ENCODE measurements at places on chromosomes 5 and 9.

GRCh38 chr5:167923396-167923795, 368.0 kb upstream of the WWC1 start:
- H3K27ac ChIP-seq: no peak overlapping the region
- H3K27me3 ChIP-seq: no peaks in the 10 kb centered on the region
- H3K4me3 ChIP-seq: no peak overlapping the region
- H3K4me1 ChIP-seq: no peaks in the 10 kb centered on the region
- no peaks in the 10 kb centered on the region for H3K36me3 ChIP-seq

DNA sequence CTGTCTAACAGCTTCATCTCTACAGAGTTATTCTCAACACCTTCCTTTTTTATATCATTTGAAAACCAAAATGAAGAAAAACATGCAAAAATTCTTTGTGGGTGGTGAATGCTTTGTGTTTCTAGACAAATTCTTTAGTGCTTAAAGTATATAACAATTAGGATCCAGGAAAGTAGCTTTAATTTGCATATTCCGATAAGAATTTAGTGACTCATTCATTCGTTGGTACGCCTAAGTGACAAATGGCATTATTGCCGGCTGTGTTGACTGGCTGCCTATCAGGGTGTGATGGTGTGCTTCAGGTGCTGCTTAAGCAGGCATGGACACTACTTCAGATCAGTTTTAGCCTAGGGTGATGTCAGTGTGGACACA, 35.2 kb downstream of the LMNB1 start:
- H3K4me1 ChIP-seq: peaks cover 22% of the 10 kb centered on the region
- H3K4me3 ChIP-seq: peak overlapping the region; percentile 43
- peak overlapping the region; percentile 96 for H3K27ac ChIP-seq
- no peak for DNase-seq
- H3K36me3 ChIP-seq: peaks cover 8% of the 10 kb centered on the region

DNA sequence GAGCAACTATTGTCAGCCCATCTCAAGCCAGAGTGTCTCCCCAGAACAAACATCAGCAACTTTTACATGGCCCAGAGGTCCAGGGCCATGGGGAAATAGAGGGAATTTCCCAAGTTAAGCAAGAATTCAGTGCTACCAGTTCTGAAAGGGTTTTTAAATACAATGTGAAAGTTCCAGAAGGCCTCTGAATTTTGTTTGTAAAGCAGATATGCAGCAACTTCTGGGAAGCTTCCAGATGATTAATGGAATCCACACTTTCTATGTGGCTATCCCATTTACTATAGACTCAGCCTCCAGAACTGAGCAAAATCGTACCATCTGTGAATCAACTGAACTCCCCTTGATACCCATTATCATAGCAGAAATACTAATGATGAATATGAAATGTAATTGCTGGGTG, 93.8 kb downstream of the FEM1C start:
- H3K27me3 ChIP-seq: no peaks in the 10 kb centered on the region
- H3K27ac ChIP-seq: no peak overlapping the region
- H3K36me3 ChIP-seq: no peaks in the 10 kb centered on the region
- no peaks in the 10 kb centered on the region for H3K4me1 ChIP-seq

- no peak overlapping the region for H3K4me3 ChIP-seq
- H3K36me3 ChIP-seq: peaks cover 1% of the 10 kb centered on the region
- H3K4me1 ChIP-seq: no peaks in the 10 kb centered on the region
- peaks cover 3% of the 10 kb centered on the region for H3K27me3 ChIP-seq
- H3K27ac ChIP-seq: no peak overlapping the region
Measured at GRCh38 chr5:32690153-32690552, 21.0 kb upstream of the NPR3 start.

DNA sequence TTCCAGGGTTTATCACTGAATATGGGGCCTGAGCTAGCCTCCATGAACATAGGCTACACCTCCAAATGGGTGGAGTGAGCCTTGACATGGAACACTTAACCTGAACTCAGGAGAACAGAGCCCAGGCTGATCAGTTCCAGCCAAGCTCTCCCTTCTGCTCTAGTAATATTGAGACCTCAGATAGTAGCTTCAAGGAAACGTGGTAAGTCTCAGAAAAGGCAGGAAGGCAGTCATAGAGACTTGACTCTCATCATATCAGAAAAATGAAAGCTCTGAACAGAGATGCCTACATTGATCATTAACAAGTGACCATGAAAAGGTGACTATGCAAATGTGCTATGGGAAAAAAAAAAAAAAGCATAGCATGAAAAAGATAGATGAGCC, 40.5 kb upstream of the MYO10 start:
- H3K36me3 ChIP-seq: peaks cover 2% of the 10 kb centered on the region
- H3K27ac ChIP-seq: no peak overlapping the region
- H3K4me1 ChIP-seq: no peaks in the 10 kb centered on the region
- no peak for DNase-seq

DNA sequence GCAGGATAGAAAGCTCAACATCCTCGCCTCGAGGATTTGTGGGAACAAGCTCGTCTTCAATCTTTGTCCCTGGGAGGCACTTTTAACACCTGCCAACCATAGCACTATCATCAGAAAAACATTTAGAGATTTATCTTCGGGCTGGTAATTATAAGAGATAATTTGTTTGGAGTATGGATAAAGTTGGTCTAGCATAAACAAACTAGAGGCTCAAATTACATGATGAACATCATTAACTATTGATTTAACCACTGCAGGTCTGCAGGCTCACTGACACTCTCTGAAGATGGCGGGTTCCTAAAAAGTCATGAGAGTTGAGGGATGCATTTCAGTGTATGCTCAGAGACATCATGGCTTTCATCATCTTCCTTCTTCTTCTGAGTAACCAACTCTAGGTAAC, 25.8 kb upstream of the PCA3 start:
- no peak for DNase-seq
- H3K27ac ChIP-seq: no peak overlapping the region
- H3K4me3 ChIP-seq: no peak overlapping the region
- H3K27me3 ChIP-seq: peaks cover 6% of the 10 kb centered on the region
- no peaks in the 10 kb centered on the region for H3K36me3 ChIP-seq

- H3K4me3 ChIP-seq: no peak overlapping the region
- no peak for DNase-seq
- H3K36me3 ChIP-seq: peaks cover 11% of the 10 kb centered on the region
- no peak overlapping the region for H3K27ac ChIP-seq
Measured at GRCh38 chr5:107957051-107957450, 286.3 kb upstream of the EFNA5 start.

DNA sequence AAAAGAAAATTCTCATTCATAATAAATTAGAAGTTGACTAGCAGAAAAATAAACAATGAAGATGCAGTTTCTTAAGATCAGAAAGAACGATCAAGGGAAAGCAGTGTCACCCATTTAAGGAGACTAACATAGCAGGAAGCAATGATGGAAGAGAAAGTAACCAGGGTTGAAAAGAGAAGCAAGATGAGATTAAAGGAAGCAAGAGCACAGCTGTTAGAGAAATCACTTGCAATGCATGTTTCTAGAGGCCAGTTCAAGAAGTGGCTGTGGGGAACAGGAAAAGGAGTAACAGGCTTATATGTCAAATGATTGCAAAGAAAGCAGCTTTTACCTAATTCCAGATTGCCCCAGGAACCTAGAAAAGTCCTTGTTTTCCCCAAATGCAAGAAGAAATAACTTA, 46.8 kb upstream of the SLC1A1 start:
- peaks cover 20% of the 10 kb centered on the region for H3K27me3 ChIP-seq
- no peaks in the 10 kb centered on the region for H3K4me1 ChIP-seq
- H3K36me3 ChIP-seq: no peaks in the 10 kb centered on the region
- H3K4me3 ChIP-seq: no peak overlapping the region
- no peak for DNase-seq
- no peak overlapping the region for H3K27ac ChIP-seq

DNA sequence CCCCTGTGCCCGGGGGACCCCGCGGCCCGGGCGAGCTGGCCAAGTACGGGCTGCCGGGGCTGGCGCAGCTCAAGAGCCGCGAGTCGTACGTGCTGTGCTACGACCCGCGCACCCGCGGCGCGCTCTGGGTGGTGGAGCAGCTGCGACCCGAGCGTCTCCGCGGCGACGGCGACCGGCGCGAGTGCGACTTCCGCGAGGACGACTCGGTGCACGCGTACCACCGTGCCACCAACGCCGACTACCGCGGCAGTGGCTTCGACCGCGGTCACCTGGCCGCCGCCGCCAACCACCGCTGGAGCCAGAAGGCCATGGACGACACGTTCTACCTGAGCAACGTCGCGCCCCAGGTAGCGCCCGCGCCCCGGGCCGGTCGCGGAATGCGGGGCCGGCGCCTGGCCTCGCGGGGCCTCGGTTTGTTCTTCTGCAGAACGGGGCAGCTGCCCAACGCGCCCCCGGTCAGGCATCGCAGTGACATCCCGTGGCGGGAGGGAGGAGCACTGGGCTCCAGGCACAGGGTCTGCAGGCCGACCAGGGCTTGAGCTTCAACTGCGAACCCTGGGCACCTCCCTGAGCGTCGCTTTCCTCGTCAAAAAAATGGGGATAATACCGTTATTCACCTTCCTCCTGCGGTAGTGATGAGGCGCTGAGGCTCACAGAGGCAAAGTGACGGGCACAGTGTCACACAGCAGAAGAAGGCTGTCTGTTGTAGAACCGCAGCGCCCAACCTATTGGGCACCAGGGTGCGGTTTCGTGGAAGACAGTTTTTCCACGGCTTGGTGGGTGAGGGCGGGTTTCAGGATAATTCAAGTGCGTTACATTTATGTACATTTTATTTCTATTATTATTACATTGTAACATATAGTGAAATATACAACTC, 777 bp downstream of the ENDOG start:
- H3K27me3 ChIP-seq: no peaks in the 10 kb centered on the region
- H3K27ac ChIP-seq: no peak overlapping the region
- peaks cover 17% of the 10 kb centered on the region for H3K4me1 ChIP-seq
- DNase-seq: no peak
- peaks cover 8% of the 10 kb centered on the region for H3K36me3 ChIP-seq
- peak overlapping the region; percentile 83 for H3K4me3 ChIP-seq

DNA sequence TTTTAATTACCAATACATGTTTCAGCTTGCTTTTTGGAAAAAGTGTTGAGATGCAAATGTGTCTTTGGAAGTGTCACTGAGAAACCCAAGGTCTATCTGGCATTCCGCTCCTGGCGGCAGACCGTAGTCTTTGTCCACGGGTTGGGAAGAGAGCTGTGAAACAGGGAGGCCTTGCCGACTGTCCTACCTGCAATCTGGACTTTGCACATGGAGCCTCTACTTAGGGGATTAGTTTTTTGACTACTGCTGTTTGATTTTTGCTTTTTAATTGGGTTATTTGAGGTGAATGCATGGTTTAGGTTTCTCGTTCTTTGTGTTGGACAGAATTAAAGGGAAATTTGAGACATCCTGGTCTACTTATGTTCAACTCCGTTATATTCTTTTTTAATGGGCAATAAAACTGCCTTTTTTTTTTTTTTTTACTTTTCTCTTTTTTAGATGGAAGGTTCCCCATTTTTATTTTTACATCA, 25.7 kb downstream of the TRIO start:
- peaks cover 8% of the 10 kb centered on the region for H3K36me3 ChIP-seq
- peak overlapping the region; percentile 94 for H3K27ac ChIP-seq
- no peak for DNase-seq
- H3K4me1 ChIP-seq: peaks cover 73% of the 10 kb centered on the region
- peak overlapping the region; percentile 95 for H3K4me3 ChIP-seq

DNA sequence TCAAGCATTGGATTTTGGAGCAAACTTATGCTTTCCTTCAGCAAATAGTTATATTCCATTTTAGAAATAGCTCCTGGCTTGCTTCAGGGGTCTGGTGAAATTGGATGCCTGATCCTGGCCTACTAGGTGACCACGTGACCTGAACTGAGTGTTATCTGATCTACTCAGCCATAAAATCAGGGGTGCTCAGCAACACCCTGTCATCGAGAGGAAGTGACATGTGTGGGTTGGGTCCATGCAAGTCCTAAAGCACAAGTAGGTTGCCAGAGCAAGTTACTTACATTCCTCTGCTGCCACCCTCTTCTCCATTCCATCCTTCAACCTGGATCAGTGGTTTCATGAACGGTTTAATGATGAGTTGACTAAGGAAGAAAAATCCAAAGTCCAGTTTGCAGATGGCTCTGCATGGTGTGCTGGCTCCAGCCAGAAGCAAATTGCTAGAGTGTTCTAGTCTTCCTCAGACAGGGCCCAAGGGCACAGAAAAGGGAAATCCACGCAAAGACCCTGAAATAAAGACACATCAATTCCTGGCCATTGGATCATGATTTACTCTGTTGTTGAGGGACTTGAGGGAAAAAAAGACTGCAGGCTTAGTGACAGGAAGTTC, 2.8 kb upstream of the FAM193B start:
- no peak for DNase-seq
- H3K27ac ChIP-seq: no peak overlapping the region
- no peaks in the 10 kb centered on the region for H3K36me3 ChIP-seq
- H3K4me1 ChIP-seq: peaks cover 16% of the 10 kb centered on the region
- no peak overlapping the region for H3K4me3 ChIP-seq

GRCh38 chr5:108505608-108506007, 123.7 kb upstream of the FBXL17 start:
- no peaks in the 10 kb centered on the region for H3K36me3 ChIP-seq
- DNase-seq: no peak
- no peak overlapping the region for H3K27ac ChIP-seq
- H3K4me1 ChIP-seq: no peaks in the 10 kb centered on the region
- H3K4me3 ChIP-seq: no peak overlapping the region

DNA sequence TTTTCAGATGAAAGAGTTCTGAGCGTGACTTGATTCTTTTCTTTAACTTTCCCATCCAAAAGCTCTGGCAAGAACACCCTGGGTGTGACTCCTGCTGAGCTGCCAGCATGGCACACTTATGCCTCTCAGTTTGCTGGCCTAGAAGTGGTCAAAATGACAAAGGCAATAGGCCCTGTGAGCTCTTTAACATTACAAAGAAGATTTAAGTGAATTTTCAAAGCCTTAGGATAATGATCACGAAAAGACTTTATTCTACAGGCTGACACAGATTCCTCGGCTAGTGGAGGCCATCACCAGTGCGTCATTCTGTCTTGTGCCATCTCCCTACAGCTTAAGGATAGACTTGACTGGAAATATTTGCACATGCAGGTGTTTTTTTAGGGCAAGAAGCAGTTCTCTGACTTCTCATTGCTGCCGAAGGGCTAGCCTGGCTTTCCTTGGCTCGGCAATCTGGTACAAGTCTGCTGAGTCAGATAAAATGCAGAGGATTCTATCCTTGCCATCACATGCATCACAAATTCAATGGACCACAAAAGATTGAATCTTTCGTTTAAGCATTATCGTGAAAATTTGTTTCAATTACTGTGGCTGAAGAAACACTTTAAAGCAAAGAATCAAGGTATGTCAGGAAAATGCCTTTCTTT, 311.5 kb downstream of the COX7C start:
- no peak overlapping the region for H3K27ac ChIP-seq
- H3K4me3 ChIP-seq: no peak overlapping the region
- peaks cover 7% of the 10 kb centered on the region for H3K27me3 ChIP-seq
- H3K4me1 ChIP-seq: no peaks in the 10 kb centered on the region

DNA sequence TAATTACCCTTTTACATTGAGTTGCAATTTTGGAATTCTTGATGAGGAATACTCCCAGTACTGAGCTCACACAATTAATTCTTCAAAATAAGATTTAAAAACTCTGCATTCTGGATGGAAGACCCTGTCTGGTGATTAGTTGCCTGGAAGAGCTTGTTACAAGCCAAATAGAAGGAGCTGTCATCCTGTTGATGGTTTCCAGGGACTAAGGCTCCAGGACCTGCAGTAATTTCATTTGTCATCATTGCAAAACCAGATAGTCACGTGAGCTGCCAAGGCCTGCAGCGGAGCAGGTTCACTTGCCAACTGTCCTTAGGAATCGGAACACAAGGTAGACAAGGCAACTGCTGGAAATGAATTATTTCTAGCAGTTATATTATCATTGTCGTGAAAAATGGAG, 597.7 kb downstream of the CCDC171 start:
- no peak overlapping the region for H3K27ac ChIP-seq
- H3K36me3 ChIP-seq: no peaks in the 10 kb centered on the region
- H3K4me3 ChIP-seq: no peak overlapping the region
- no peaks in the 10 kb centered on the region for H3K4me1 ChIP-seq
- H3K27me3 ChIP-seq: peaks cover 4% of the 10 kb centered on the region

GRCh38 chr5:179432547-179432946, 87.3 kb upstream of the ADAMTS2 start:
- no peaks in the 10 kb centered on the region for H3K27me3 ChIP-seq
- H3K4me1 ChIP-seq: no peaks in the 10 kb centered on the region
- H3K36me3 ChIP-seq: no peaks in the 10 kb centered on the region
- no peak overlapping the region for H3K27ac ChIP-seq

All from memory B cell (primary cell).